ENCODE measurements at places on chromosomes 7 and 10. TPM values are rescaled to one million over a fixed set of nuclear protein-coding genes. Genes with fewer than 3 reads are reported as not detected.

DNA sequence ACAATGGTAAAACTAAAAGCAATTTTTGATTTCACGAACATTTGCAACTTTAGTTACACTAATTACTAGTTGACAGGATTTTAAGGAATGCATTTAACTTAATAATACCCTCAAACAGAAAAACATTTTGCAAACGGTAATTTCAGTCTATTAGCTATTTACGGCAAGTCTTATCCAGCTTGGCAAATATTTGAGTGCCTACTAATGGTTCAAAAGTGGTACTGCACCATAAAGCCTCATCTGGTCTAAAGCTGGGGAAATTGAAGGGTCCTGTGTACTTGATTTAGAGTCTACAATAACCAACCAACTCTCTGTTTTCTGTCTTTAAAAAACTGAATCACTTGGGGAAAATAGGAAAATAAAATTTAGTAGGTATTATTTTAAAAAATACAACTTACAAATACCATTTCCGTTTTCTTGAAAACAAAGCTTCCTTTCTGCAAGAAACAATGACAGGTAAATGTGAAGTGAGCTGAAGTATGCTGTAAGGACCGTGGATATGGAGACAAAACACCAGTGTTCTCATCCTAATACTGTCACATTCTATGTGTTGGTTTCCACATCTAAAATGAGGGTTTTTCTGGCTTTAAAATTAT is 142.3 kb downstream of the VPS50 start:
- DNase-seq = peak; percentile 18

DNA sequence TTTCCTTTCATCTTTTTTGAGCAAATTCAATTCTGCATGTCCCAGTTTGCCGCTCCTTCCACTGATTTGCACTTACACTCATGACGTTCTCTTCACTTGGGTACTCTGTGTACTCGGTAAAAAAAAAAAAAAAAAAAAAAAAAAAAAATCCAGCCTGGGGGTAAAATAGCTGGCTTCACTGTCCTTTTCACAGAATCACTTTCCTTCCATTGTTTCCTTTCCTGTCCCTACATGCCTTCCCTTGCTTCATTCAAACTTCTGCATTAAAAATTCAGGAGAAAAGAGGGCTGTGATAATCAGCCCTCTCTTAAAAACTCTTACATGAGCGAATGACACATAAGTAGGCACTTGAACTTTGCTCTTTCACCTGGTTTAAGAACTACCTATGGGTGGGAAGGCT is 8.7 kb downstream of the ANKRD1 start:
- no peak for DNase-seq

The CADPS2 gene
- 12.4 TPM for total RNA-seq

DNA sequence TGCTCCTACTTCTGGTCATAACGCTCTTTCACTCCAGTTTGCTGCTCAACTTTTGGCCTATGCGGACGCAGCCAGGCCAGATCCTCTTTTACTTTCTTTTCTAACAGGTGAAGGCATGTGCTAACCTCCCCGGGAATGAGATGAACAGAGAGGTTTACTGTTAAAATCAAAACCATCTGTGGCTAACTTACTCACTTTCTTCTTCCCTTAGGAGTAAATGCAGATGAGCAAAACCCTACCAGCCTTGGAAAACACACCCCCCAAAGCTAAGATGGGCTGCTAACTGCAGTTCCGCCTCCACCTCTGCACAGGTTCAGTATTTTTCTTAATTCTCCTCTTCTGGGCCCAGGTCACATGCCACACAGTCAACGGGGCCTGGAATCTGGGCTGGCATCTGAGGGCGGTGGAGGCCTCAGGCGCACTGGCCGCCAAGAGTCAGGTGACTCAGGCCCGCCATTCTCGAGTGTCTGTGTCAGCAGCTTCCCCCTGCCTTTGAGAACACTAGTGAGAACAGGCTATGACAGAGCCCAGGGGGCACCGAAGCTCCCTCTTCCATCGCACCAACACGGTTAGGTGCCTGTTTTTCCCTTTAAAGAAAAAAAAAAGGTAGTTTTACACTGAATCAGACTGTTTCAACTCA is 11.1 kb downstream of the FAM53B start:
- DNase-seq = no peak

DNA sequence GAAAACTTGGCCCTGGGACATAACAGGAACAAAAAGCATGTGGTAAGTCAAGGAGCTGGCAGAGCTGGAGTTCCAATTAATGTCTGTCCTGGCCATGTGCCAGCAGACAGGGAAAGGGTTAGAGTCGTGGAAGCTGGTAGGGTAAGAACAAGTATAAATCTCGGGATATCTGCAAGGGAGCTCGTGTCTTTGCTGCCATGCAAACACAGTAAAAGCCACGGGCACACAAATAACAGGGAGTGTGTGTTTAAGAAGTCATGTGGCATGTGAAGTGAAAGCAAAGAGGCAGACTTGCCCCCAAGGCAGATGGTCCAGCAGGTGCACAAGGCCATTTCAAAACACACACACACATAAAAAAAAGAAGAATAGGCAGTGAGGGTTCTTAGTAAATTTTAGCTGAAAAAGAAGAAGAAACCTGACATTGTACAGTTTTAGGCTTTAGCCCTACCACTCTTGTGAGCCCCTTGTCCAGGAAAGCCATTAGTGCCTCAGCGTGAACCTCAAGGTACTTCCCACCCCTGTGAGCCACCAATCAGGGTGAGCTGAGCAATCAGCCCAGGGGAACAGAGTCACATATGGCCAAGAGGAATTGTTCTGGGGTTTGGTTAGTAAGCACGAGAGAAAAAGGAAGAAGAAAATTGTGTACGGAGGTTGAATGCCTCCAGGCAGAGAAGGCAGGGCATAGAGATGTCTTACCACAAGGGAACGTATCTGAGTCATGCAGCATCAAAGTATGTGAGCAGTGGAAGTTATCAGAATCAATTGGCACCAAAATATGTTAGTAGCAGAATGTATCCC is 32.8 kb upstream of the ARHGAP12 start:
- DNase-seq = no peak

- no peak for DNase-seq
Observed at GRCh38 chr7:30171766-30172447, 37.1 kb downstream of the MTURN start.

The NCF1 gene
- total RNA-seq = not detected

DNA sequence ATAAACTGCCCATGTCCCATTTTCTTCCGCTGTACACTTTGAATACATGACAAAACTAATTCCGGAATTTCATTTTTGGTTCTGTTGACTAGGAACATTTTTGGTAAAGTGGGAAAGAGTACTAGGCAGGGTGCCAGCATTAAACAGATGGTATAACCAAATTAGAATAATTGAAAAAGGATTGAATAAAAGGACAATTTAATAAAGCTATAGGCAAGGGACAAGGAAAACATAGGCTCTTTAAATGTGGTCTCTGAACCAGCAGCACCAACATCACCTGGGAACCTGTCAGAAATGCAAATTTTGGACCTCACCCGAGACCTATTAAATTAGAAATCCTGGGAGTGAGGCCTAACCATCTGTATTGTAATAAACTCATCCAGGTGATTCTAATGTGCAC is 376.9 kb downstream of the LRRTM3 start:
- DNase-seq = no peak

GRCh38 chr10:66102756-66103155 is 823.1 kb upstream of the LRRTM3 start:
- no peak for DNase-seq

- DNase-seq = no peak
Observed at GRCh38 chr10:70355051-70356021, 27.1 kb downstream of the LRRC20 start.

- DNase-seq = no peak
Observed at GRCh38 chr7:15781944-15782343, 95.5 kb upstream of the MEOX2 start.
